Endodermal cell (in vitro differentiated cells): ENCODE measurements at places on chromosomes 2 and 18. TPM values are rescaled to one million over a fixed set of nuclear protein-coding genes. Genes with fewer than 3 reads are reported as not detected.
A peak's percentile ranks its signal among the peaks of the same experiment; 100 is the strongest.

The MOB1A gene
- 91.9 and 92.3 TPM in 2 replicates for total RNA-seq

GRCh38 chr2:76977846-76978727, 544.1 kb downstream of the LRRTM4 start:
- DNase-seq = no peak
- H3K36me3 ChIP-seq = no peaks in the 10 kb centered on the region
- H3K4me3 ChIP-seq = no peak overlapping the region
- no peak overlapping the region for H3K27ac ChIP-seq
- H3K4me1 ChIP-seq = no peaks in the 10 kb centered on the region

- H3K4me3 ChIP-seq = no peak overlapping the region
- H3K4me1 ChIP-seq = peaks cover 21% of the 10 kb centered on the region
- H3K36me3 ChIP-seq = peaks cover 79% of the 10 kb centered on the region
- H3K27ac ChIP-seq = no peak overlapping the region
- DNase-seq = no peak
These were observed 65.4 kb downstream of the TRIP12 start for GRCh38 chr2:229856413-229856812.

- H3K4me1 ChIP-seq = no peaks in the 10 kb centered on the region
- peak within 1 kb of the TSS; percentile 47 for H3K27ac ChIP-seq
- no peak within 1 kb of the TSS for H3K4me3 ChIP-seq
- H3K27me3 ChIP-seq = no peaks in the 10 kb centered on the region
- H3K36me3 ChIP-seq = no peaks in the 10 kb centered on the region
These were observed at the start of gene MC4R for GRCh38 chr18:60372596-60372995. TSS of gene MC4R (minus strand) at chr18:60372775. CDS start at chr18:60372349, 426 bp downstream.

DNA sequence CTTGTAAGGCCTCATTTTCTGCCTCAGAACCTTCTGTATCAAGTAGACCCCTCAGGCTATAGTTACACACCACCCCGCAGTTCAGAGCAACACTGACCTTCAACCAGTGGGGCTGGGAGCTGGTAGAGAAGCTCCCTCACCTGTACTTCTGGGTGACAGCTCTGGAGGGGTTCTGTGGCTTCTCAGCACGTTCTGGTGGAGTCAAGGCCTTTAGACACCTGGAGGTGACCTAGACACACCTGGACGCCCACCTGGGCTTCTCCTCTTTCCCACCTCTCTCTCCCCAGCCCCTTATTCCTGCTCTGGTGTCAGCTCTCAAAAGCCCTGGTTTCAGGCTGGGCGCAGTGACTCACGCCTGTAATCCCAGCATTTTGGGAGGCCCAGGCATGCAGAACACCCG, 7.3 kb upstream of the CIB4 start:
- H3K4me1 ChIP-seq = no peaks in the 10 kb centered on the region
- no peaks in the 10 kb centered on the region for H3K36me3 ChIP-seq
- H3K4me3 ChIP-seq = no peak overlapping the region
- H3K27me3 ChIP-seq = no peaks in the 10 kb centered on the region

DNA sequence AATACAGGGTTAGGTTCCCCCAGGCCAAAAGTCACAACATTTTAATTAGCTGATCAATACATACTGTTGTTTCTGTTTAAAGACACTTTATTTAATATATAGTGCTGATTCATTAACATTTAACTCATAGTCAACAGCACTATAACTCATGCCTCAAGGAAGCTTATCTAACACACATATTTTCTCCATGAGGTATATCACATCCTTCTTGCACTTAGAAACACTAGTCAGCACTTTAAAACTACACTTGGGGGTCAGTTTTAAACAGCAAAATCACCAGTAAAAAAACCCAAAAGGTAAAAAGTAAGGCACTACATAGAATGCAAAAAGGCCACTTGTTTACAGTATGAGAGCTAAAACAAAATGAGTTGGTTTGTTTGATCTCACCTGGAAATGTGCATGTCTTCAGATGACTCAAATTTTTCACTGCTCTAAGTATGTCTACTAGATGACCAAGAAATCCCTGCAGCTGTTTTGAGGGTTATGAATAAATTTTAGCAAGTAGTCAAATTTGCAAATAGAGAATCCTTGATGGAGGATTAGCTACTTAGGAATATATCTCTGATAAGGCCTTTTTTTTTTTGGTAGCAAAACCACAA, 54.1 kb upstream of the EPB41L5 start:
- H3K27ac ChIP-seq = no peak overlapping the region
- no peak for DNase-seq
- H3K4me1 ChIP-seq = no peaks in the 10 kb centered on the region
- no peak overlapping the region for H3K4me3 ChIP-seq

GRCh38 chr2:129101186-129101585, 782.5 kb upstream of the HS6ST1 start:
- H3K4me1 ChIP-seq = peaks cover 7% of the 10 kb centered on the region
- H3K36me3 ChIP-seq = no peaks in the 10 kb centered on the region
- no peak for DNase-seq

GRCh38 chr2:222960126-222960525, 91.9 kb upstream of the KCNE4 start:
- H3K27me3 ChIP-seq = no peaks in the 10 kb centered on the region
- no peaks in the 10 kb centered on the region for H3K4me1 ChIP-seq
- DNase-seq = no peak
- H3K36me3 ChIP-seq = no peaks in the 10 kb centered on the region
- H3K27ac ChIP-seq = no peak overlapping the region

The PLEKHH2 gene
- total RNA-seq = 5.0 to 9.1 TPM (median 5.3 TPM) in 3 replicates

- no peak overlapping the region for H3K27ac ChIP-seq
- DNase-seq = no peak
- no peak overlapping the region for H3K4me3 ChIP-seq
- no peaks in the 10 kb centered on the region for H3K36me3 ChIP-seq
- peaks cover 1% of the 10 kb centered on the region for H3K4me1 ChIP-seq
These were observed 6.2 kb downstream of the PARD3B start for GRCh38 chr2:204551512-204551863.

The FBXO41 gene
- total RNA-seq = 8.9 and 9.0 TPM in 2 replicates

The DNAH7 gene
- total RNA-seq = 1.1 and 1.5 TPM in 2 replicates

The MSGN1 gene
- total RNA-seq = not detected in 2 replicates

- no peak for DNase-seq
- peaks cover 3% of the 10 kb centered on the region for H3K4me1 ChIP-seq
- no peaks in the 10 kb centered on the region for H3K27me3 ChIP-seq
- H3K27ac ChIP-seq = no peak overlapping the region
- no peak overlapping the region for H3K4me3 ChIP-seq
These were observed 64.1 kb downstream of the CHRNA1 start for GRCh38 chr2:174699993-174700766.

DNA sequence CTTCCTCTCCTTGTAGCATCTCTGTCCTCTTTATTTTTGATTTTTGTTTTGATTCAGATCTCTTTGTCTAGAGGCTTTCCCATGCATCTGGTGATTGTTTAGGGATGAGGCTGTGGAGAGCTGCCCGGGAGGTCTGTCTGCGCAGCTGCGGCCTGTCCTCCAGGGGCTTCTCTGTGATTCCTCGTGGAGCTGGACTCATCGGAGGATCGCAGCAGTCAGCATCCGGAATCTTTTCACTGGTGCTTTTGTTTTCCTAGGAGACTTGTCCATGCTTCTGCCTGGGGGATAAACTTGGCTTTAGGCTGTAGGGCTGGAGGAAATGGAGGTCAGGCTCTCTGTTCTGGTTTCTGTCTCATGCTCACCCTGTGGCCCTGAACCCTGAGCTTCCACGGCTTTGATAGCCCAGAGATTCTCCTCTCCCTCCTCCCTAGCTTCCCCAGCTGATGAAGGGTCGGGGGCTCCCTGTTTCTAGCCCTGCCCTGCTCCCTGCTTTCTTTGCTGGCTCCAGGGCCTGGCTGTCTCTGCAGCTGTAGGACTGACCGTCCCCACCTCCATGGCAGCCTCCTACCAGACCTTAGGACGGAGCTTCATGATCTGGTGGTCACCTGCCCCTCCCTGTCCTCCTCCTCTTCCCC, 35.5 kb downstream of the ZNF532 start:
- H3K27ac ChIP-seq = peak overlapping the region; percentile 47
- no peak for DNase-seq
- H3K4me1 ChIP-seq = peaks cover under 1% of the 10 kb centered on the region
- peaks cover 86% of the 10 kb centered on the region for H3K36me3 ChIP-seq
- H3K27me3 ChIP-seq = no peaks in the 10 kb centered on the region

DNA sequence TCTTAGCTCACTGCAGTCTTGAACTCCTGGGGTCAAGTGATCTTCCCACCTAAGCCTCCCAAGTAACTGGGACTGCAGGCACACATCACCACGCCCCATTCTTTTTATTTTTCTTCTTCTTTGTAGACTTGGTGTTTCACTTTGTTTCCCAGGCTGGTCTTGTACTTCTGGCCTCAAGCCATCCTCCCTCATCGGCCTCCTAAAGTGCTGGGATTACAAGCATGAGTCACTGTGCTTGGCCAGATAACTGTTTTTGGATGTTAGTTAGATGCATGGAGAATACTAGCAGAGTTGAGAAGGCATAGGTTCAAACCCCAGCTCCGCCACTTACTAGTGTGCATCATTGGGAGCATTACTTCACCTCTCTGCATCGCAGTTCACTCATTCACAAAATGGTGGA, 88.3 kb downstream of the TXNL1 start:
- no peaks in the 10 kb centered on the region for H3K4me1 ChIP-seq
- no peaks in the 10 kb centered on the region for H3K36me3 ChIP-seq
- no peak for DNase-seq

DNA sequence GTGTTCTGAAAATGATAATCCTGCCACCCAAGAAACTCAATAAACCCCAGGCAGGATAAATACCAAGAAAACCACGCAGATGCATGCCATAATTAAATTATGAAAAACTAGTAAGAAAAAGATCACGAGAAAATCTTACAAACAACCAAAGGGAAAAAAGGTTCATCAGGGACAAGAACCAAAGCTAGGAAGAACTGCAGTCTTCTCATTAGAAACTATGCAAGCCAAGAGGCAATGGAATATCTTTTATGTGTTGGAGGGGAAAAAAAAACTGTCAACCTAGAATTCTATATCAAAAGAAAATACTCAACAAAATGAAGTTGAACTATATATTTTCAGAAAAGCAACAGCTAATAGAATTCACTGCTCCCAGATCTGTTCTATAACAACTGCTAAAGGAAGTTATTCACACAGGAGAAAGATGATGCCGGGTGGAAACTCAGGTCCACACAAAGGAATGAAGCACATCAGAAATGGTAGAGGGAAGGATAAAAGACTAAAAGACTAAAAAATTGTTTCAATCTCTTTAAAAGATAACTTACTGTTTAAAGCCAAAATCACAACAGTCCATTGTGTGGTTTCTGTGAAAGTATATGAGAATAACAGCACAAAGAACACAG, 55.0 kb downstream of the NDUFA10 start:
- no peaks in the 10 kb centered on the region for H3K4me1 ChIP-seq
- no peak overlapping the region for H3K27ac ChIP-seq
- H3K27me3 ChIP-seq = no peaks in the 10 kb centered on the region
- no peak overlapping the region for H3K4me3 ChIP-seq
- DNase-seq = no peak

The DDX1 gene
- 98.6 to 126 TPM (median 121 TPM) in 3 replicates for total RNA-seq

GRCh38 chr18:9062418-9062751, 40.1 kb upstream of the NDUFV2 start:
- H3K27ac ChIP-seq = no peak overlapping the region
- H3K36me3 ChIP-seq = no peaks in the 10 kb centered on the region
- peak; percentile 3 for DNase-seq
- H3K4me3 ChIP-seq = no peak overlapping the region
- H3K27me3 ChIP-seq = no peaks in the 10 kb centered on the region

GRCh38 chr2:143440411-143441012, 311.3 kb downstream of the ARHGAP15 start:
- no peaks in the 10 kb centered on the region for H3K27me3 ChIP-seq
- no peak for DNase-seq
- no peak overlapping the region for H3K27ac ChIP-seq
- H3K4me1 ChIP-seq = no peaks in the 10 kb centered on the region
- no peak overlapping the region for H3K4me3 ChIP-seq
- no peaks in the 10 kb centered on the region for H3K36me3 ChIP-seq

The BMPR2 gene
- total RNA-seq = 50.1 and 56.3 TPM in 2 replicates

DNA sequence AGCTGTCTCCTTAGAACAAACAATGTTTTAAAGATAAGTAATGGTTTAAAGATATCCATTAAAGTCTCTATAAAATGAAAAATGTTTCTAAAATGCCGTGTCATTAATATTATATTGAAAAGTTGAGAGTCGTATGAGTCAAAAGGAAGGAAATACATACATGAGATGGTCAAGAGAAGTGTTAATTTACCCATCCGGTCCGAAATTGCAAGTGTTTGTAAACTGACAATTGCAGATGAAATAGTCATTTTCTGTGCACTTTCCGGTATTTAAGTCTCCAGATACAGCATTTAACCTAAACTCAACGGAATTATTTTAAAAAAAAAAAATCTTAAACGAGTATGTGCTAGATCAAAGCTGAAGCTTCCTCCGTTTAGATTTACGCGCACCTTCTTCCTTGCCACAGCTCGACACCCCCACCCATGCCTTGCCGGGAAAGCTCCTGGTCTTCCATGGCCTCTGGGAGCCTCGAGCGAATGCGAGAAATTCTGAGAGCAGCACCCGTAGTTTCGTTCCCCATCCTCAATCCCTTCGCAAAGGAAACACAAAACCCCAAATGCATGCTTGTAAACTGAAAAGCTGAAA, 1.8 kb downstream of the DSC3 start:
- DNase-seq = peak; percentile 72
- peak overlapping the region; percentile 72 for H3K4me3 ChIP-seq
- H3K27ac ChIP-seq = no peak overlapping the region
- peaks cover 69% of the 10 kb centered on the region for H3K27me3 ChIP-seq
- peaks cover 2% of the 10 kb centered on the region for H3K4me1 ChIP-seq
- H3K36me3 ChIP-seq = no peaks in the 10 kb centered on the region

DNA sequence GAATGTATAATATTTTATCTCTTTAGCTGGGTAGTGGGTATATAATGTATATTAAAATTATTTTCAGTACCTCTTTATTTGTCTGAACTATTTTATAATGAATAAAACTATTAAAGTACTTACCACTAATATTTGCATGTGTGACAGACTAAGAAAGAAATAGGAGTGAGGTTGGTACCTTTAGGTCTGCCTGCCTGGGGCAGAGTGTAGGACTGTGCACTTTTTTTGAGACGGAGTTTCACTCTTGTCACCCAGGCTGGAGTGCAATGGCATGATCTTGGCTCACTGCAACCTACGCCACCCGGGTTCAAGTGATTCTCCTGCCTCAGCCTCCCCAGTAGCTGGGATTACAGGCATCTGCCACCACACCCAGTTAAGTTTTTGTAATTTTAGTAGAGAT, 18.8 kb downstream of the NCOA1 start:
- H3K27ac ChIP-seq = no peak overlapping the region
- peaks cover 30% of the 10 kb centered on the region for H3K27me3 ChIP-seq
- DNase-seq = no peak

GRCh38 chr2:202847693-202848524, 23.7 kb downstream of the ICA1L start:
- no peak for DNase-seq
- no peaks in the 10 kb centered on the region for H3K27me3 ChIP-seq
- no peaks in the 10 kb centered on the region for H3K4me1 ChIP-seq
- no peak overlapping the region for H3K4me3 ChIP-seq
- H3K36me3 ChIP-seq = no peaks in the 10 kb centered on the region

- H3K27me3 ChIP-seq = peaks cover 71% of the 10 kb centered on the region
- no peak overlapping the region for H3K4me3 ChIP-seq
- H3K27ac ChIP-seq = no peak overlapping the region
- H3K36me3 ChIP-seq = no peaks in the 10 kb centered on the region
- no peaks in the 10 kb centered on the region for H3K4me1 ChIP-seq
These were observed 1.8 kb downstream of the AFF3 start for GRCh38 chr2:100140582-100140981.

- peaks cover 33% of the 10 kb centered on the region for H3K4me1 ChIP-seq
- H3K27ac ChIP-seq = no peak overlapping the region
- H3K27me3 ChIP-seq = no peaks in the 10 kb centered on the region
- H3K4me3 ChIP-seq = peak overlapping the region; percentile 73
- H3K36me3 ChIP-seq = peaks cover 37% of the 10 kb centered on the region
These were observed 13.3 kb upstream of the RAB17 start for GRCh38 chr2:237603718-237604362.

GRCh38 chr18:48806551-48807261, 144.1 kb downstream of the SMAD7 start:
- H3K27me3 ChIP-seq = no peaks in the 10 kb centered on the region
- H3K4me3 ChIP-seq = no peak overlapping the region
- peaks cover 9% of the 10 kb centered on the region for H3K36me3 ChIP-seq
- DNase-seq = peak; percentile 48
